ENCODE measurements at places on chromosomes 6 and 20. TPM values are rescaled to one million over a fixed set of nuclear protein-coding genes. Genes with fewer than 3 reads are reported as not detected.

The ISM1 gene
- polyA plus RNA-seq, result 0.17 TPM

The GPLD1 gene
- 2.3 TPM for polyA plus RNA-seq

The MATN4 gene
- polyA plus RNA-seq, result not detected

The MAP1LC3A gene
- polyA plus RNA-seq, result 57.2 TPM

The SPDEF gene
- polyA plus RNA-seq, result 0.11 TPM

The EPPIN gene
- 0.38 TPM for polyA plus RNA-seq

The CRISP2 gene
- polyA plus RNA-seq, result 0.06 TPM

The PLCB1 gene
- polyA plus RNA-seq, result 8.3 TPM

The BPIFB1 gene
- not detected for polyA plus RNA-seq

The RNF114 gene
- polyA plus RNA-seq, result 61.6 TPM

The TBXT gene
- not detected for polyA plus RNA-seq

The CCN5 gene
- 183 TPM for polyA plus RNA-seq

The ADGRF4 gene
- polyA plus RNA-seq, result 0.11 TPM

The CDH26 gene
- 0.22 TPM for polyA plus RNA-seq

The MUC21 gene
- not detected for polyA plus RNA-seq

The PRDM13 gene
- not detected for polyA plus RNA-seq

The COL9A3 gene
- polyA plus RNA-seq, result 3.0 TPM

The TNFRSF6B gene
- not detected for polyA plus RNA-seq

Measured in ovary (tissue), 10 donors.